Colonic mucosa (tissue), 4 donors: ENCODE measurements at places on chromosomes 3 and 15. TPM values are rescaled to one million over a fixed set of nuclear protein-coding genes. Genes with fewer than 3 reads are reported as not detected.

DNA sequence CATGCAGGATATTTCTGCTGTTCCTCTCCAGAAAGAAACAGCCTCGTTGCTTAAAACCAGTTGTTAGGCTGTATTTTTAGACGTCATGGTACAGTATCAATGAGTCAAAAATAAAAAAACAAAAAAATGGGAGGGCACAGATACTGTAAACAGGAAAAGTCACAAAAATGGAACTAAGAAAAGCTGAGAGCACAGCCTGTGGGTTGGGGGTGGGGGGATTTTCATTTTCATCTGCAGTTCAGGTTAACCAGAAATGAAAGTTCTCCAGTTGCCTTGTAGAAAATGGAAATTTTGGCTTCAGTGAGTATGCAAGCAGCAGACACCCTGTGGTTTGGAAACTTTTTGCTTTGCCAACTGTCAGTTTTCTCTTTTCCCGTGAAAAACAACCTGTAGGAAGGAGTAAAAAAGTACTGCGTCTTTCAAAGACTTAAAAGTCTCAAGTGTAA is 59.0 kb downstream of the FRMD4B start:
- H3K36me3 ChIP-seq, result no peaks in the 10 kb centered on the region
- DNase-seq, result no peak
- H3K27ac ChIP-seq, result no peak overlapping the region
- no peak overlapping the region for H3K4me3 ChIP-seq
- H3K4me1 ChIP-seq, result no peaks in the 10 kb centered on the region
- H3K27me3 ChIP-seq, result no peaks in the 10 kb centered on the region

The CD200 gene
- 7.1 TPM for total RNA-seq

DNA sequence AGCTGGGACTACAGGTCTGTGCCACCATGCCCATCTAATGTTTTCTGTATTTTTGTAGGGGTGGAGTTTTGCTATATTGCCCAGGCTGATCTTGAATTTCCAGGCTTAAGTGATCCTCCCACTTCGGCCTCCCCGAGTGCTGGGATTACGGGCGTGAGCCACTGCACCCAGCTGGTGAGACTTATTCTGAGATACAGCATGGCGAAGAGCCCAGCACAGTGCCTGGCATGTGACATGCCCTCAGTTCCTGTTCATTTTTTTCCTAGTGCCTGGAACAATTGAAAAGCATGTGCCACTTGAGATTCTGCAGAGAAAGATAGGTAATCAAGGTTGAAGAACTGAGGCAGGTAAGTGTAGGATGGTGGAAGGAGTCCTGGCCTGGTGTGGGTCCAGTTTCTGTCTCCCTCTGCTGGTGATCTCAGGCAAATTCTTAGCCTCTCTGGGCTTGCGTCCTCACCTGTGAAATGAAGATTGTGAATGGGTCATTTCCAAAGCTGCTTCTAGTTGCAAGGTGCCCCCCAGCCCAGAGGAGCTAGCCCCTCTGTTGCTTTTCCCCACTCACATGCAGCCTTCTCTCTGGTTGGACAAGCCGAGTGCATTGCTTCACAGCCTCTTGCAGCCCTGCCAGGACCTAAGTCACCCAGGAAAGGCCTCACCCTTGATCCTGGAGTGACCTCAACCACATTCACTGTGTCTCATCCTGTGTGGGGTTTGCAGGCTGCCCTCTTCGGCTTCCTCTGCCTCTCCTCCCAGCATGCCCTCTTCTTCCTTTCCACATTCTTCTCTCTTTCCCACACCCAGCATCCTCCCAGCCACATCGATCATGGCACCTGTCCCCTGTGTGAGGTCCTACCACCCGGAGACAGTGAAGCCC is 4.3 kb upstream of the RHCG start:
- H3K27ac ChIP-seq, result no peak overlapping the region
- no peaks in the 10 kb centered on the region for H3K36me3 ChIP-seq
- H3K4me1 ChIP-seq, result peaks cover 3% of the 10 kb centered on the region
- H3K4me3 ChIP-seq, result no peak overlapping the region
- peaks cover 10% of the 10 kb centered on the region for H3K27me3 ChIP-seq
- no peak for DNase-seq

DNA sequence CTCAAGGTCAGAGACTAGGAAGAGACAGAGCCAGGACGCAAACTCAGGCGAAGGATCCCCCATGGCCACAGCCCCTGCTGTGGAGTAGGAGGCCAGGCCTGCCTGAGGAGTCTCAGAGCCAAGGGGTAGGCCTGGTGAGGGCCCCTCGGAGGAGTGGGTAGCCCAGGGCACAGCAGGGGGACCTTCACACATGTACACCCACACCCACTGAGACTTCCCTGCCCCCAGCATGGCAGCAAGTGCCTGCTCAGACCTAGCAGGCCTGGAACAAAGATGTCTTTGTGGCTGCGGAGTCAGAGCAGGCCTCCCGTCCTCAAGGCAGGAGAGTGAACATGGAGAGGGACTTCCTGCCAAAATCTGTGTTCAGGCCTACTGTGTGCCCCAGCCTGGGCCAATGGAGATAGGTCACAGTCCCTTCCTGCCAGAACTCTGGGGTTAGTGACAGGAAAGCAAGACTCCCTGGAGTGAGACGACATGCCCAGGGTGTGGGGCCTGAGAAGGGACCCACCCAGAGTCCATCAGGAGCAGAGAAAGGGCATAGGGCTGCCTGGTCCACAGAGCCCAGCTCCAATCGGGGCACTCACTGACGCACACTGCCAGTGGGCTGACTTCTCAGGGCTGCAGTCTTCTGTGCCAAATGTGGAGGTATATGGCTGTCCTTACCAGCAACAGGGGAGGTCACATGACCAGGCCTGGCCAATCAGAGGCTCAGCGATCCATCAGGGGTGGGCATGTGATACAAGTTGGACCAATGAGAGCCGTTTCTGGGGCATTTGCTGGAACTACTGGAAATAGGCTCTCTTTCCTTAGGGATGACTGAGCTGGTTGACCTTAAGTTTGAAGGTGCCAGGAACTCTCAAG is 2.3 kb downstream of the GRIP2 start:
- no peak overlapping the region for H3K4me3 ChIP-seq
- no peaks in the 10 kb centered on the region for H3K4me1 ChIP-seq
- no peak overlapping the region for H3K27ac ChIP-seq
- H3K36me3 ChIP-seq, result no peaks in the 10 kb centered on the region
- no peak for DNase-seq

GRCh38 chr3:17811646-17812045 is 69.2 kb upstream of the TBC1D5 start:
- no peaks in the 10 kb centered on the region for H3K36me3 ChIP-seq
- H3K27ac ChIP-seq, result no peak overlapping the region
- H3K27me3 ChIP-seq, result no peaks in the 10 kb centered on the region
- no peak overlapping the region for H3K4me3 ChIP-seq

The TMOD2 gene
- total RNA-seq, result 7.2 TPM

The CPA3 gene
- total RNA-seq, result 12.3 TPM

DNA sequence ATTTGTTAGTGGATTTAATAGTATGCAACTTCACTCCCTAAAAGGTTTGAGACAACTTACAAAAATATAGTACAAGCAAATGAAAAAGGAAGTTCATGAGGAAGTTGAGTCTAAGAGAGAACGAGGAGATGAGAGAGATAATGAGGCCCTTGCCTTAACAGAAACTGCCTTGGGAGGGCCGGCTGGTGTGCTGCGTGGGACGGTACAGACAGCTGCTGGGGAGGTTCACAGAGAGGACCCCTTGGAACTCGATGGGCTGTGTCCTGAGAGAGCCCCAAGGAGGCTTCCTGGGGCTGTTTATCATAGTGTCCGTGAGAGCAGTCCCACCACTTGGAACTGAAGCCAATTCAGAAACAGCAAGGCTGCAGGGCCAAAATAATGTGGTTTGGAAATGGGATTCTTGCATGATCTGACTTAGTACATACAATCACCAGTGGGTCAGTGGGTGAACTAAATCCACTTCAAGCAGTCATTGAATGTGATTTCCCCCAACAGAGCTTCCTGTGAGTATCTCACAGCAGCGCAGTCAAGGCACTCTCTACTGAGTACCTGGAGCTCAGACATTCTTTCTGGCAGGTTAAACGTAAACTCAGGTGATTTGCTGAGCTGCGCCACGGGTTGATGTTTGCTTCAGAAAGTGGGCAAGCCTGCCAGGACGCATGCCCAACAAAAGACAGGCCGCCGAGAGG is 90.8 kb downstream of the CRTC3 start:
- H3K27ac ChIP-seq, result no peak overlapping the region
- H3K4me3 ChIP-seq, result no peak overlapping the region
- no peaks in the 10 kb centered on the region for H3K4me1 ChIP-seq
- H3K27me3 ChIP-seq, result no peaks in the 10 kb centered on the region
- no peaks in the 10 kb centered on the region for H3K36me3 ChIP-seq
- DNase-seq, result no peak

DNA sequence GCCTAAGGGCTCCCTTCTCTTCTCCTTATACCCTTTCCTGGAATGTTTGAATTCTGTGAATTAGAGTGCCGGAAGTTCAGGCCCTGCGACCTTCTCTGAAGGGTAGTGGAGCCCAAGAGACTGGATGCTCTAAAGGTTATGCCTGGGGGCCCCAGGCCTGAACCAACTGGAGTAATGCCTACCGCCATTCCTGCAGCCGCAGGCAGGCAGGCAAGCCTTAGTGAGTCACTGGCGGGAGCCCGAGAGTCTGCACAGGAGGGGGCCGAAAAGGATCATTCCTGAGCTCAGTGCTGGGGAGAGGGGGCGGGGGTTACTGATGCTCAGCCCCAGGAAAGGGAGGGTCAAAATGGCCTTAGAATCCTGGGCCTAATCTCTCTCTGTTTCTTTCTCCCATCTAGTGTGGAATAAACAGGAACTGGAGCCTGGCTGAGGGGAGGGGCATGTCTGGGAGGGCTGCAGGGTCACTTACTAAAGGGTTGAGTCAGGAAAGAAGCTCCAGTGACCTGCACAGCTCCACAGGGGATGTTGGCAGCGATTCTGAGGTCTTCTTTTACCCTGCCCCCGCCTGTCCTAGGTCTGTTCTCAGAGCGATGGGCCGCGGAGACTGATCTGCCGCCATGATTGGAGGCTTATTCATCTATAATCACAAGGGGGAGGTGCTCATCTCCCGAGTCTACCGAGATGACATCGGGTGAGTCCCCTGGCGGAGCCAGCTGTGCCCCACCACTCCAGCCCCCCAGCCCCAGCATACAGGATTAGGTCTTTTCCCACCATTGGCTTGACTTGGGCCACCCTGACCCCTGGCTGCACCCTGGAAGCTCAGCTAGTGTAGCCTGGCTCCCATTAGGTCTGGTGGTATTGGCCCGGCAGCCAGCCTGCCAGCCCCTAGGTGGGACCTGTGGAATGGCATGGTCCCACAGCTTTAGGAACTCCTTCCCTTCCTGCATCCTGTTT is 2.0 kb downstream of the AP2M1 start:
- peaks cover 29% of the 10 kb centered on the region for H3K36me3 ChIP-seq
- peak overlapping the region; percentile 93 for H3K4me3 ChIP-seq
- peak; percentile 52 for DNase-seq
- peak overlapping the region; percentile 61 for H3K27ac ChIP-seq

DNA sequence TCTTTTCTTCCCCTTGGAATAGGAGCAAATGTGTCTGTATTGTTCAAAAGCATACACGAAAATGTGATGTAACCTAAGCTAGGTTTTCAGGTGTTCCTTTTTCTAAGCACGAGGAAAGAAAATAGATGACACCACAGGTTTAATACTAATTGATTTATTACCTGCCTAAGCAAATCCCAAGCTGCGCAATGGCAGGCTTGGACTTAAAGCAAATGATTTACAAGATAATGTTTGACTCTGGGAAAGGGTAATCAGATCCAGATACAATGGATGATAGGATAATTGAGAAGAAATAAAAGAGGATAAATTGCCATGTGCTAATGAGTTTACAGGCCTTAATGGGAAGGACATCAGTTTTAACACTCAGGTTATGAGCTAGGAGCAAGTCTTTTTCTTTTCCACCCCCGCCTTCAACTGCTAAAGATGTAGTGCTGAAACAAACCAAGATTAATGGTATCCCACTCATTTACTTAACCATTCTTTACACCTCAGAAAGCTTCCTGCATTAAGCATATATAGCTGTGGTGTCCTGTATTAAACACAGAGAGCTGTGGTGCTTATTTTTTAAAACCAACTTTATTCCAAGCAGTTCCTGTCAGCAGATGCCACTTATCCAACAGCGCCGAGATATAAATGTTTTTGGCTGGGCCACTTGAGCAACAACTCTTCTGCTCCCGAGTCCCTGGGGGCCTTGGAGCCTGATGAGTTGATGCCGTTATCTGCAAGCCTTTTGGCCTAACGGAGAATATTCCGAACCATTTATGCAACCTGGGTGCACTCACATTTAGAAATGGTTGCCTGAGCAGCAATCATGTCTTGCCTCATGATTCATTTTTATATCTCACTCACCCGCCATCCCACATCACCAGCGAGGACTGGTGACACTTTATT is 205.5 kb downstream of the MECOM start:
- DNase-seq, result no peak
- H3K27ac ChIP-seq, result no peak overlapping the region
- no peaks in the 10 kb centered on the region for H3K4me1 ChIP-seq
- H3K4me3 ChIP-seq, result no peak overlapping the region
- no peaks in the 10 kb centered on the region for H3K36me3 ChIP-seq

DNA sequence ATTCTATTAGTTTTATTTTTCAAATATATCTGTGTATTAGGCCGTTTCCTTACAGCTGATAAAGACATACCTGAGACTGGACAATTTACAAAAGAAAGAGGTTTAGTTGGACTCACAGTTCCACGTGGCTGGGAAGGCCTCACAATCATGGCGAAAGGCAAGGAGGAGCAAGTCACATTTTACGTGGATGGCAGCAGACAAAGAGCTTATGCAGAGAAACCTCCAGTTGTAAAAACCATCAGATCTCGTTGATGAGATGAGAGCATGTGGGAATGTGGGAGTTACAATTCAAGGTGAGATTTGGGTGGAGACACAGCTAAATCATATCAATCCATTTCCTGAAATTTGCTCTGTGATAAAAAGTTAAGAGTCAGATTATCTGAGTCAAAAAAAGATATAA is 2.3 kb upstream of the GOLGA8A start:
- no peak overlapping the region for H3K4me3 ChIP-seq
- no peaks in the 10 kb centered on the region for H3K27me3 ChIP-seq
- H3K4me1 ChIP-seq, result no peaks in the 10 kb centered on the region
- H3K36me3 ChIP-seq, result no peaks in the 10 kb centered on the region
- no peak for DNase-seq
- no peak overlapping the region for H3K27ac ChIP-seq

DNA sequence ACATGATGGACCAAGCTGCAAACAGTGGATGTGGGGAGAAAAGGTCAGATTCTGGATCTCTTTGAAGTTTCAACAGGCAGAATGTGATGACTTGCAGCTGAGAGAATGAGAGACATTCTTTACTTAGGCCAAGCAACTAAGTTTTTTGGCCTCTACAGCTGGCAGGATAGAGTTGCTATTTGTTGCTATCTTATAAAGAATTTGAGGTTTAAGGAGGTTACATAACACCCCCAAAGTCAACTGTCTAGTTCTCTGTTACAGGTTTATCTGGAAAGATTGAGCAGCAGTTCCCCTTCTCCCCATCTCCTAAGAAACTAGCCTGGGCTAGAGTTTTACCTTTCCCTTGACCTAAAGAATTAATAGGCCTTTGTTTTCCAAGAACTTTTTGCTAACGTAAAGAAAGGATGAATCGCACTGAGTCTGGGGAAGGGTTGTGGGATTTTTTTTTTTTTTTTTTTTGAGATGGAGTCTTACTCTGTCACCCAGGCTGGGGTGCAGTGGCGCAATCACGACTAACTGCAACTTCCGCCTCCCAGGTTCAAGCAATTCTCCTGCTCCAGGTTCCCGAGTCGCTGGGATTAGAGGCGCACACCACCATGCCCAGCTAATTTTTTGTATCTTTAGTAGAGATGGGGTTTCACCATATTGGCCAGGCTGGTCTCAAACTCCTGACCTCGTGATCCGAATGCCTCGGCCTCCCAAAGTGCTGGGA is 26.6 kb upstream of the SLMAP start:
- H3K4me3 ChIP-seq, result no peak overlapping the region
- no peak for DNase-seq
- H3K27me3 ChIP-seq, result no peaks in the 10 kb centered on the region
- no peaks in the 10 kb centered on the region for H3K36me3 ChIP-seq
